Stimulated activated CD4-positive, alpha-beta T cell treated with anti-CD3 and anti-CD28 coated beads, Interleukin-1b, Interleukin-23, amount 100 ng/mL, for 1 hour (primary cell): ENCODE measurements at places on chromosomes 1 and 21.

DNA sequence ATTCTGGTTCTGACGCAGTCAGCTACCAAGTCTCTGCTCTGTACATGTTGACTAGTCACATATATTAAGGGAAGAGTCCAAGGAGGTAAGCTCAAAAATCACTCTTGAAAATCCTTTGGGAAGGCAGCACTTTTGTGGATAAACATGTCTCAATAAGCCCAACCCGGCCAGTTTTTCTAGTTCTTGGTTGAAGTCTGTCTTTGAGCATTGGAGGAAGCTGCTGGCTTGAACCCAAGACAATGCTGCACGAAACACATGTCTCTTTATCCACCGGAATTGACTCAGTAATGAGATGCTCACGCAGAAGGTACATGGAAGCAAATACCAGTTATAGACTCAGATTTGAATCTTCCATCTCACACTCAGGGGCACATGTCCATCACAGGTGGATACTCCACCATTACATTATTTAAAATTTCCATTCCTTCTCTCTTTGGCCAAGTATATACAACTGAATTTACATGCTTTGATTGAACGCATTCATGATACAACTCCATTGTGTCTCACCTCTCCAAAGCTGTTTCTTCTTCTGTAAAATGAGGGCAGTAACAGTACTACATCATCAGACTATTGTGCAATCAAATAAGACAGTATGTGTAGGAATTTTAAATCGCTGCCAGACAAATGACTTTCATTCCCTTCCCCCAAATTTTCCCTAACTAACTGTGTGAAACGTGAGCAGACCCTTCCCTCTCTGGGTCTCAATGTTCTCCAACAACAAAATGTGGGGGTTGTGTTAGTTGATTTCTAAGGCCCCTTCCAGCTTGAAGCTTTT, 9.6 kb upstream of the GUCA2A start:
- no peak for DNase-seq

DNA sequence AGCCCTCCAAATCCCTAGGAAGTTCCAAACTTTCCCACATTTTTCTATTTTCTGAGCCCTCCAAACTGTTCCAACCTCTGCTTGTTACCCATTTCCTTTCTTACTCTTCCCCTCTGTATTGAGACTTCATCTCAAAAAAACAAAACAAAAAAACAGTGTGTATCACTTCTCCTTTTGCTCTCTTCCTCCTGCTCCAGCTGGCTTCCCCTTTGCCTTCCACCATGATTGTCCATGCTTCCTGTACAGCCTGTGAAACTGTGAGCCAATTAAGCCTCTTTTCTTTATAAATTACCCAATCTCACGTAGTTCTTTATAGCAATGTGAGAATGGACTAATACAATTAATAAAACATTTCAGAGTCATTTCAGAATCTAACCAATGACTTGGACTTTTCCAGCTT, 69.6 kb upstream of the KRTAP19-8 start:
- DNase-seq, result no peak

GRCh38 chr1:180947901-180948640, 35.4 kb downstream of the KIAA1614 start:
- no peak for DNase-seq

DNA sequence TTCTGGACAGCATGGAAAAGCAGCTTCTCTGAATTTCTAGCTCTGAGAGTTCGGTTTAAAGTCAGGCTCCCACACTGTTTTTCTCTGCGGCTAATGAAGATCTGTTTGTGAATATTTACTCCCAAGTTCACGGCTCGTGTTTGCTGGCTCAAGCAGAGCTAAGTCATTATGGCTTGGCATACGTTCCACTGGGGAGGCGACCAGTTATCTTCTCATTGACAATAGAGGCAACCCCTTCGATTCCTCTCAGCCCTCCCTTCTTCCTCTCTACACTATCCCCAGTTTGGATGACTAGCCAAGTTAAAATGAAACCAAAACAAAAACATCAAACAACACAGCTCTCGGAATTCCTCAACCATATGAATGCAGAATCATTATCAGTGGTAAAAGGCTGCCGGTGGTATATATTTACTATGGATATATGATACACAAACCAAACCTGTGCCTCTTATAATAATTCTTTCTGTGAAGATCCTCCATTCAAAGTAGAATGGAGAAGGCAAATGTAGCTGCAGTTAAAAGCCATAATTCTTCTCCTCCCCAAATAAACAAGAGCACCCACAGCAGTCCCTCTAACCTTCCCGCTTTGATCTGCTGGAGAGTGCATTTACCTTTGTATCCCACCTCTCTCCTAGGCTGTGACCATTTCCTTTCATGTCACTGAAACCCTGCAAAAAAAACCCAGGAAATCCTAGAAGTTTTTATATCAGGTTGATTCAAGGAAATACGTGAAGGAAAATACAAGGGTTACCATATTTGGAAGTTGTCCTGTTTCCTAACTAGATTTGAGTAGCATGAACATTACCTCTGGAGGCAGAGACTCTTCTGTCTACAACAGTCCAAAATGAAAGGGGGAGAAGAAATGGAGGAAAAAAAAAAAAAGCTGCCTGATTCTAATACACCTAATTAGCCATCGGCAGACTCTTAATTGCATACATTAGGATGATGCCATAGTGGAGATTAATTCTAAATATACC, 108.3 kb upstream of the USH2A start:
- DNase-seq, result no peak

- no peak for DNase-seq
Observed at GRCh38 chr1:51453010-51453409, 66.1 kb downstream of the EPS15 start.

DNA sequence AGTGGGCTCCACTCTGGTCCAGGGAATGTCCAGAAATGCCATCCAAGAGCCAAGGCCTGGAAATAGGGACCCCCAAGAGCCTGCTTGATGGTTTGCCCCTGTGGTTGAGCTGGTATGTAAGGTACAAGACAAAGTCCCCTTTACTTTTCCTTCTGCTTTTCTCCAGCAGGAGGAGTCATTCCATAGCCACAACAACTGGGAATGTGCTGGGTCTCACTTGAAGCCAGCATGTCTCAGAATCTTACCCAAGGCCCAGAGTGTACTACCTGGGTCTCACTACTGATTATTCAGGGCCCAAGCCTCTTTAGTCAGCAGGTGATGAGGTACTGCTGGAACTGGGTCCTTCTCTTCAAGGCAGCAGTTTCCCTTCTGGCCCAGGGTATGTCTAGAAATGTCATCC, 62.1 kb upstream of the CD55 start:
- no peak for DNase-seq

DNA sequence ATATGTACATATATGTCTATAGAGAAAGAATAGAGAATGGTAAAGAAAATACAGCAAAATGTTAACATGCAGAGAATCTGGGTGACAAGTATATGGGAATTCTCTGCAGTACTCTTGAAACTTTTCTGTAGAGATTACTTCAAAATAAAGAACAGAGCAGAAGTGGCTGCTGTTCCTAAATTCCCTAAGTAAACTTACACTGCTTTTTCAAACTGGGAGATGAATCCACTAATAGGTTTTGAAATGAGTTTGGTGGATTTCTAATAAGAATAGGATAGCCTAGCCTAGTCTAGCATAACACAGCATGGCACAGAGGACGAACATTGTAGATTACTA, 450 bp upstream of the CR2 start:
- no peak for DNase-seq

DNA sequence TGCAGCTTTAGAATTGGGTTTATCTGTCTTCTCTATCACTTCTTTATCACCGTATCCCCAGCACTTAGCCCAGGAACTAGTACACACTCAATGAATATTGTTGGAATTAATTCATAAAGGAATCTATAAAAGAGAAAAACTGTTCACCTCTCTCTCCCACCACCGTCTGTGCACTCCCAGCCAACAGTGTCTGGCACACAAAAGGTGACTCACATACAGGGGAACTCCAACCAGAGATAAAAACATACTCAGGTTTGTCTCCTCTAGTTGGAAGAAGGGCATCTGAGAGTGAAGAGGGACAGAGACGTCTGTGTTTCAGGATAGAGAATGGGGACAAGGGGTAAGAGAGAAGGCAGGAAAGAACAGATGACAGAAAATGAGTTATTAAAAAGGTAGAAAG, 10.0 kb downstream of the ITLN1 start:
- DNase-seq, result no peak

GRCh38 chr1:147600119-147601111, 59.1 kb downstream of the BCL9 start:
- no peak for DNase-seq

DNA sequence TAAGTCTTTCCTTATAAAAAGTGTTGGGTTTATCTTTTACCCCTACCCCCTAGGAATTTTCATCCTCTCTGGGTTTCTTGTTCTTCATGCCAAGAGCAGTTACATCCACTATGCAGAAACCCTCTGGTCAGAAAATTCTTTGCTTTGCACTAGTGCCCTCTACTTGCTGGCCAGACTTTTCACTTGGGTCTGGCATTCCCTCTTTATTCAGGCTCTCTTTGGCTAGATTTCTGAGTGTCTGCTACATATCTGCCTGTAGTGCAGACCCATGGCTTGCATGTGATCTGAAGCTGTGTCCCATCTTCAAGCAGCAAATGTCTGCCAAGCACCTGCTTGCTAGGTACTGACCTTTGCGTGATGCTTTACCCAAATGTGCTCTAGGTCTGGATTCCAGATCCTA, 237.0 kb downstream of the GPATCH2 start:
- DNase-seq, result no peak

- no peak for DNase-seq
Observed at GRCh38 chr21:46100426-46100825, 2.5 kb downstream of the COL6A2 start.

- no peak for DNase-seq
Observed at GRCh38 chr1:14810595-14811361, 212.3 kb downstream of the KAZN start.

GRCh38 chr1:43315963-43316737, 15.4 kb downstream of the TIE1 start:
- no peak for DNase-seq

GRCh38 chr1:206923009-206923960, 1.5 kb upstream of the FCMR start:
- no peak for DNase-seq

GRCh38 chr1:228101994-228102790, 933 bp downstream of the C1orf35 start:
- DNase-seq, result no peak

- DNase-seq, result no peak
Observed at GRCh38 chr21:34559089-34559631, 47.1 kb upstream of the KCNE1 start.
